ENCODE measurements at places on chromosomes 1 and 21.

GRCh38 chr1:179034720-179035119 lies 9.0 kb downstream of the FAM20B start:
- DNase-seq: no peak

DNA sequence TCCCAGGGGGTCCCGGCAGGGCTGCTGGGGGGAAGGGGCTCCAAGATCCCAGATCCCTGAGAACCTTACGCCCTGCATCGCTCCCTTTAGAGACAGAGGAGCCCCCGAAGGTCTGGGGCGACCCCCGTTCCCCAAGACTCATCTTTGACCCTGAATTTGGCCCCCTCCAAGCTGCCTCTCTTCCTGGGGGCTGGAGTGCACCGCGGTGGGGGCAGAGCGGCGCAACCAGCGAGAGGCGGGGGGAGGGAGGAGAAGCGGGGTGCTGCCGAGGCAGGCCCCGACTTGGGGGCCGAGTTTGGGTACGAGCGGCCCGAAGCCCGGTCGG lies 5.4 kb upstream of the PLEKHG5 start:
- DNase-seq: no peak

- DNase-seq: no peak
Measured at GRCh38 chr1:67142931-67143330, 8.2 kb upstream of the C1orf141 start.

DNA sequence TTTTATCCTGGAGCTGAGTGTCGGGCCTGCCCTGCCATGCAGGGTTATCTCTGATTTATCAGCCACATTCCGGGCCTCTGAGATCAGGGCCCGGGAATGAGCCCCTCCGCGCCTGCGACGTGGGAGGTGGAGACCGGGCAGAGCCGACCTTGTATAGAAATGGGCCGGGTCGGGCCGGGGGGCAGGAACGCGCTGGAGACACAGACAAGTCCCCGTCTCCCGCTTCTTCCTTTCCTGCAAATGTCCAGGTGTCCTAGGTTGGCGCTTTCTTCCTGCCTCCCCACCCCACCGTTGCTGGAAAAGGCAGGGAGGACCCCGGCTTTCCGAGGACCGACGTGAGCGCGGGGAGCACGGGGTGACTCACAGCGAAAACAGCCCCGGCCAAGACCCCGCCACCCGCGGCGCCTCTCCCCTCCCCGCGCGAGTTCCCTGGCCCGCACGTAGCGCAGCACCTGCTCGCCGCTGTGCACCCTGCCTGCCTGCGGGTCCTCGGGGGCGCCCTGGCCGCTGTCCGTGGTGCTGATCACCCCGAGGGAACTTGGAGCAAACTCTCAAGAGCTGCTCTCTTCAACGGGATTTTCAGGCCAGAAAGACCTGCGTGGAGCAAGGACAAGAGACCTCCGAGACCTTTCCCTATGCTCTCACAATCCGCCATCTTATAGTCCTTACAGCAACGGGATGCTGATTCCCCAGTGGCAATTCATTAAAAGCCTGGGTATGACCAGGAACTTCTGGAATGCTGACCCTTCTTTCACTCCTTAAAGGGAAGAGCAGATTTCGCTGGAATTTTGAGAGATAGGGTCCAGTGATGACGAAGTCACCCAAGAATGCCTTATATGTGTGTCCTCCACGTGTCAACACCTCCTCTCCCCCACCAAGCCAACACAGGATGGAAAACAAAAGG lies 475 bp upstream of the NPPB start:
- peak; percentile 58 for DNase-seq

DNA sequence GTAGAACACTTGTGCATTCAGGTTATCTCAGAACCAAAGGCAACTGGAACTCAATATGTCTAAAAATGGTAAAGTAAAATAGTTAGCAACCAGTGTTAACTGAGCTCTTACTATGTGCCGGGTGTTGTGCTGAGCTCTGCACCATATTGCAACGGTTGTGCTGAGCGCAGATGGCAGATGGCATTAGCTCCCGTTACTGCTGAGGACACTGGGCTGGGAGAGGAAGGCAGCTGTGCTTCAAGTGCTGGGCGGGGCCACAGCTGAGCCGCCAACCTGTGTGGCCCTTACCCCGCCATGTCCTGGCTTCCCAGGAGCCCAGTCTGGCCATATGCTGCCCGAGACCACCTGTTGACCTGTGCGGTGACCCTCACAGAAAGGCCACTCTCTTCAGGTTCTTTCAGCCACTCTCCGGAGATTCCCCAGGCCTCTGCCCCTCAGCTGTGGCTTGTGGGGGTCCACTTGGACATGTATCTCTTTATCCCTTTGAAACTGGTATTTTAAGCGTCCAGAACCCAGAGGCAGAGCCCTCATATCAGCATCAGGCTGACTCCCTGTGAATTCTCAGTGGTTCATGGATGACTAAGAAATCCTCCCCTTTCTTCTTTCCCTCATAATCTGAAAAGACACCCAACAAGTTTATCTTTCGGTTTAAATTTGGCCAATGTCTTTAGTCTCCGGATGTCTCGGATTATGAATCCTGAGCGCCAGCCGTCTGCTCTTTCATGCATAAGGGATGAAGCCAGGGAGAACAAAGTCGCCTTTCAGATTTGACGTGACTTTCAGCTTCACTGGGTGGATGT lies 26.4 kb downstream of the LDLRAP1 start:
- no peak for DNase-seq

DNA sequence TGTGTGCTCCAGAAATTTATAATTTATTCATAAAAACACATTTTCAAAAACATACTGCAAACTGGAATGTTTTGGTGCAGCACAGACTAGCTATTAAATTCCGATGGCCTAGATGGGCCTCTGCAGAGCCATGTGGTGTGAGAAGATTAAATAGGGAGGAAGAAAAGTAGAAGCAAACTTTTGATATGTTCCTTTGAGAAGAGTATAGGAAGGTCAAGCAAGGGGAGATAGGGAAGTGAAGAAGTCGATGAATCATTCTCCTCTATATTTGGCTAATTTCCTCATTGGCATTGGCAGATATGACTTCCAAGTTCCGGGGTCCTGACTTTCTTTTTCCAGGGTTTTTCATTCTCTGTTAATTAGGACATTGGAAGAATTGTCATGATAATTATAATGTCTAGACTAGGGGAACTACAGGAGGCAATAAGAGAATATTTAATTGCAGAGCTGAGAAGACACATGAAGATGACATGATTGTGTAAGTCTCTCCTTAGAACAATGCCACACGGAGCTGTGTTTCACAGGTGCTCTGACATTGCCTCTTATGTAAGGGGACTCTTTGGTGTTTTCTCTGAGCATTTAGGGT lies 19.3 kb upstream of the ZNF326 start:
- no peak for DNase-seq

DNA sequence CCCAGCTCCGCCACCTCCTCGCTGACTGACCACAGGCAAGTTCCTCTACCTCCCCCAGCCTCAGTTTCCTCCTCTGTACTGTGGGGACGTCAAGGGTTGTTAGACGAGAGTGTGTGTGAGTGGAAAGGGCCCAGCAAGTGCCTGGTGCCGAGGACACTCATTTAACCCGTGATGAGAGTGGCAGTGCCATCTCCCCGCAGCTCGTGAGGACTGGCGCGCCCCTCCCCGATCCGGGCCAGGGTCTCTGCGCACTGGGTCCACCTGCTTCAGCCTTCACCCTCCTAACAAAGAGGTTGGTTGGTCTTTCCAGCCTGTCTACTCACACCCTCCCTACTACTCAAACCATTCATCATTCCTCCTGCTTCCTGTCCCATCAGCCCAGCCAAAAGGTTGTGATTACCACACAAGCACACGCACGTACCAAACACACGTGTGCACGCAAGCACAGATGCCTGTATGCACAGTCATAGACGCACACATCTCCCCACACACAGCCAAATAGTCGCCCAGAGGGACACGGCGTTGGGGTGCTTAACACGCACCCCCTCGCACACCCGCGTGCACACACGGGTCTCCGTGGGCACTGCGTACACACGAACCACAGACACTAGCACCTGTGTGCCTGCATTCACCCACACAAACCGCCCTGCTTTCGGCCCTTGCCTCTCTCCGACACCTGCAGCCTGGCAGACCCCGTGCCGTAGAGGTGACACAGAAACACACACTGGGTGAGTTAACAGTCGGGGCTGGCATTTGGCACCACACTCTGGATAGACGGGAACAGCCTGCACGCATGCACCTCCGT lies 39.3 kb downstream of the TAS1R2 start:
- no peak for DNase-seq

GRCh38 chr1:70785287-70785686 lies 262.3 kb downstream of the PTGER3 start:
- no peak for DNase-seq

DNA sequence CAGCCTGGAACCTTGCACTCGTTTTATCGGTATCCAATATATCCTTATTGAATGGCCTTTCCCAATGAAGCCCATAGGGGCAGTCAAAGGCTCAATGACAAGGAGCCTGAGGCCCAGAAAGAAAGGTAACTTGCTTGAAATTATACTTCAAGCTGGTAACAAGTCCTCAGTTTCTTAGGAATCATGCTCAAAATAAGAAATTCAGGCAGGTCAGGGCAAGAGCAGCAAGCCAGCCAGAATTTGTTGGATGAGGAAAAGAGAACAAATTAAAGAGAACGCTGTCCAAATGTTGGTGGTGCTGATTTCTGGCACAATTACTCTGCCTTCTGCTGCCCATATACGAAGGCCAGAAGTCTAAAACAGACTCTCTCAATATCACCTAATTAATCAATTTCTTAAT lies 77.6 kb downstream of the DDX20 start:
- DNase-seq: no peak

GRCh38 chr1:224333939-224334786 lies 4.2 kb upstream of the NVL start:
- no peak for DNase-seq

- DNase-seq: no peak
Measured at GRCh38 chr1:154689083-154689482, 81.1 kb upstream of the ADAR start.

GRCh38 chr1:201912832-201913231 lies 24.1 kb downstream of the SHISA4 start:
- DNase-seq: no peak

DNA sequence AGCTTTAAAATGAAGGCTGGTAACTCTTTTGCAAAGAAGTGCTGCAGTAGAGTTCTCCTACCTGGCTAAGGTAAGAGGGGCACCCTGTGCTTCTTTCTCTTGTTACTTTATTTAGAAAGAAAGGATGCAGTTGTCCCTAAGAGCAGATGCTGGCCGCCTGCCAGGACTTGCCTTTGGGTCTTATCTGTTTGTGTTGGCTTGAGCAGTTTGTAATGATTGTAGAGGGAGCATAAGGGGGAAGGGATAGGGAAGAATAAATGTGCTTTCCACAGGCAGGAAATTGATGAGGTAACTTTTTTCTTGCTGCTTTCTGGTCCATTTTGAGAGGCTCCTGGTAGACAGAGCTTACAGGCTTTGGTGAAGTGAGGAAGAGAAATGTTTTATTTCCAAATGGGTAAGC lies 229.6 kb downstream of the HHAT start:
- no peak for DNase-seq

DNA sequence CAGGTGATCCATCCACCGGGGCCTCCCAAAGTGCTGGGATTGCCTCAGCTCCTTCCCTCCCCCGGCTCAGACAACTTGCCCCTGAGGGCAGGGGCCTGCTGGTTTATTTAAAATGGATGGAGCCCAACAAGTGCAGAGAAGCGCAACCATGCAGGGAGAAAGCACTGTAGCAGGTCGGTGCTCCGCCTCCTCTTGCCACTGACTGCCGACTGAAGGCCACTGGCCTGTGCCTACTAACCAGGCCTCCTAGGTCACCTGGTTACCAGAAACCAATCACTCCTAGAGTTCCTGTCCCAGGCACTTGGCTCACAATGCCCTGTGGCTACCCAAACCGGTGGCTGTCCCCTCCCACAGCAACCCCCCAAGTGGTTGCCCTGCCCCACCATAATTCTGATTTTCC lies 35.9 kb downstream of the ZNF695 start:
- DNase-seq: no peak

GRCh38 chr1:203276408-203276807 lies 28.9 kb upstream of the BTG2 start:
- DNase-seq: no peak

DNA sequence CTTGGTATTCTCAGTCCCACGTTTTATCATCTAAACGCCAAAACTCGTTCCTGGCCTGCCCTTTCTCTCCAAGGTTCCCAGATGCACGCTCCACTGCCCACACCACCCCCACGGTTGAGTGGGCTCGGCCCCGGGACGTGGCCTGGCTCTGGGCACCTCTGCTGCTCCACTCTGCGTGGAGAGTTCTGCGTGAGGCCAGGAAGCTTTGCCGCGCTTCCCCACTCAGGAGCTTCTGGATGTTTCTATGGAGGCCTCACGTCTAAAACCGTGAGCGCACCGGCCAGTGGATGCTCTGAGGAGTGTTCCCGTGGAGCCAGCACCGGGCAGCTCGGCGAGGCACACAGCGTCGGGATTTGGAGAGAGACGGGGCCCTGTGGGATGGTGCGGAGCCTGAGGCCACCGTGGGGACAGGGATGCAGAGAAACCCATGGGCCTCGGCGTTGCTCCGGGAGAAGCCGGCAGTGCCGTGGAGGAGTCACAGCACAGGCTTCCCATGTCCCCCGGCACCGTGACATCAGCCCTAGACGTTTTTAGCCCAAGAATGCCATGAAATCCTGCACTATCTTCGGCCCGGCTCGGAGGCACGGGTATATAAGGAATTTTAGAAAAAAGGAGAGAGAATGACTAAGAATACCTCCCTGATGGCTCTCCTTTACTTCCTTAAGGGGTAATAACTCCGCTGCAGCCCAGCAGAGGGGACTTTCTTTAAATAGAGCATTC lies 125.9 kb downstream of the PRDM16 start:
- DNase-seq: no peak

DNA sequence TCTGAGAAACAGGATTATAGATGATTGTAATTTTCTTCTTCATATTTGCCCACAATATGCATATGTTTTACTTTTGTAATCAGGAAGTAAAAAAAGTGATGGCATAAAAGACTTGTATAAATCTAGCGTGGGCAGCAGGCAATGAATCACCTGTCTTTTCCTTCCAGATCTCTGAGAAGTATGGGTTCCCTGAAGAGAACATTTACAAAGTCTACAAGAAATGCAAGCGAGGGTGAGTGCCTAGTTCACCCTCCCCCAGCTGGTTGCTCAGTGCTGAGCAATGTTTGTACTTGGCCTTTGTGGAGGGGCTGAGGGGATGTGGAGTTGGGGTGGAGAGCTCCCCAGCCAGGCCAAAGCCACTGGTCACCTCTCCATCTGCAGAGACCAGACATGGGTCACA lies 30.7 kb downstream of the GRHL3 start:
- DNase-seq: no peak

GRCh38 chr1:59666106-59666505 lies 148.6 kb upstream of the HOOK1 start:
- DNase-seq: no peak

GRCh38 chr1:202200669-202201068 lies 7.1 kb downstream of the LGR6 start:
- no peak for DNase-seq
